ENCODE measurements at places on chromosomes 5 and 9. TPM values are rescaled to one million over a fixed set of nuclear protein-coding genes. Genes with fewer than 3 reads are reported as not detected.

Gene PCDHGB7
- 22.1 TPM for total RNA-seq

Gene LTC4S
- 1.5 TPM for total RNA-seq

Gene IL3
- not detected for total RNA-seq

Gene CSF1R
- under 0.01 TPM for total RNA-seq

Gene PPIC
- 57.2 TPM for total RNA-seq

Gene RAB3C
- not detected for total RNA-seq

Gene CKMT2
- total RNA-seq = not detected
